ENCODE measurements at places on chromosomes 11 and 22. TPM values are rescaled to one million over a fixed set of nuclear protein-coding genes. Genes with fewer than 3 reads are reported as not detected.

C11orf87 gene
- not detected for polyA plus RNA-seq

GRCh38 chr22:44548981-44549380, 50.9 kb upstream of the RTL6 start:
- no peak for DNase-seq

CALCA gene
- not detected for polyA plus RNA-seq

WT1 gene
- polyA plus RNA-seq, result 56.0 TPM

GRCh38 chr11:87517351-87517750, 479.6 kb downstream of the TMEM135 start:
- DNase-seq, result no peak

DNA sequence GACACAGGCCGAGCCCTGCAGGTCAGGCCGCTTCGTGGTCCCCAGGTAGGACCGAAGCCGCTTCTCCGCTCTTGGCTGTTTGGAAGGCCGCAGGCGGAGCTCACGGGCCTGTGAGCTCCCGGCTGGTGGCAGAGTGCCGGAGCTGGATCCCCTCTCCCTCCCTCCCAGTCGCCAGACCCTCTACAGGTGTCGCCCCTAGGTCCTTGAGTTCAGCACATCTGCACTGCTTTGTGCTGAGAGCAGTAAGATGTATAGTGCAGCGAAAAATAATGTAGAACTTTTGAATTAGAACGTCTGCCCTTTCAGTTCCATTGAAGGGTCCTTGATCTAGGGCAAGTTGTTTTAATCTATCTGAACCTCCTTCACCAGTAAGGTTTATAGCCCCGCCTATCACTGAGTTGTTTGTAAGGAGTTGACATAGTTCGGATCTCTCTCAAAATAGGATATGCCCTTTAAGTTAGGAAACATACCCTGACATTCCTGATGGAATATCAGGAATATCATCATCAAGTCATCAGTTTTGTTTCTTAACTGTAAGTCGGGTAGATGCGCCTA, 419 bp downstream of the ANKRD49 start:
- no peak for DNase-seq

ZP1 gene
- polyA plus RNA-seq, result not detected

CFAP300 gene
- polyA plus RNA-seq, result 3.0 TPM

Measured in ovary (tissue), 10 donors.